ENCODE measurements at places on chromosomes 2 and 18. TPM values are rescaled to one million over a fixed set of nuclear protein-coding genes. Genes with fewer than 3 reads are reported as not detected.
A peak's percentile ranks its signal among the peaks of the same experiment; 100 is the strongest.

DNA sequence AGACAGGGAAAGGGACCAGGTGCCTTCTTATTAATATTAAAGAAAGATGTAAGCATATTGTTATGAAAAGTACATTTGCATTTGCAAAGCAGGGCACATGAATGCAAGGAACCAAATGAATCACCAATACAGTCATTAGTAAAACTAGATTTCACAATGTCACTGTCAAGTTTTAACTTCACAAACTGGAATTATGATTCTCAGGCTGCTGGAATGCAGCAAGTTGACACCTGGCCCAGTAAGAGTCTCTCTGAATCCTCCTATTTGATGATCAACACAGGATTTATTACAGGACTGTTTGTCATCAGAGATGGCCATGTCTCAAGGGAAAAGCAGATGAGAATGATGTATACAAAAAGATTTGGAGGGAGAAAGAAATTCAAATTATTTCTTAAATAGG, 72.9 kb upstream of the STK39 start:
- no peak for DNase-seq

GRCh38 chr18:80105369-80106167, 3.5 kb upstream of the ADNP2 start:
- peak; percentile 52 for DNase-seq

DNA sequence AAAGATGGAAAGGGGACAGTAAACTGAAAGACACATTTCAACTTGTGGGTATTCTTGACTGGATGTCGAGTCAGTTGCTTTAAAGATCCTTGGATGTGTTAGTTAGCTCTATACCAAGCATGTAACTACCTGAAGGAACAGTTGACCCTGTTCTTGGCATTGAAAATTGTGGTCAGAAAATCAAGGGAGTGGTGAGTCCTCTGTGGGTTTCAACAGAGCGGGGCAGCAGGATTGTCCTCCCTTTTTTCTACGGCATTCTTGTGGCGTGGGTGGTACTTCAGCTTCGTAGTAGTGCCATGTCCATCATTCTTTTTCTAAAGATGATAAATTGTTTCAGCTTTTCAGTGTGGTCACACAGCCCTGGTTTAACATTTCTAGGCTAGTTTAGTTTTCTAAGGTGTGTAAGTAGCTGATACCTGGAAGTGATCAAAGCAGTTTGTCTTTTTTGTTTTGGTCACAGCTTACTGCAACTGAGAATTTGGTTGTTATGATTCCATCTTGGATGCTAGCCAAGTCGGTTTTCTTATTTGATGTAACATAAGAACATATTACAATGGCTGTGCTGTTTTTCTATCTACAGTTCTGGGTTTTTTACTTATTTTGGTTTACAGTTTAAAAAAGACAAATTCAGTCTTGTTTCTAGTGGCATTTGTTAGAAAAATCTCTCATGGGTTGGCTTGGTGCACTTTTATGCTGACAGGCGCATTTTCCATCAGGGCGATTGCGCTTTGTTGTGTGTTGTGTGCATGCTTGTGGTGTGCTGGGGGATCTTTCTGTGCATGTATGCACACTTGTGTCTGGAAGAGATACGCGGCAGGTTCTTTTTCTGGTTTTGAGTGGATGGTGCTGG, 84.7 kb downstream of the ZNF407 start:
- no peak for DNase-seq

- no peak for DNase-seq
These were observed 22.7 kb downstream of the LRP2 start for GRCh38 chr2:169339657-169340056.

GRCh38 chr18:76051396-76052226, 443.4 kb downstream of the ZNF516 start:
- DNase-seq, result no peak

DNA sequence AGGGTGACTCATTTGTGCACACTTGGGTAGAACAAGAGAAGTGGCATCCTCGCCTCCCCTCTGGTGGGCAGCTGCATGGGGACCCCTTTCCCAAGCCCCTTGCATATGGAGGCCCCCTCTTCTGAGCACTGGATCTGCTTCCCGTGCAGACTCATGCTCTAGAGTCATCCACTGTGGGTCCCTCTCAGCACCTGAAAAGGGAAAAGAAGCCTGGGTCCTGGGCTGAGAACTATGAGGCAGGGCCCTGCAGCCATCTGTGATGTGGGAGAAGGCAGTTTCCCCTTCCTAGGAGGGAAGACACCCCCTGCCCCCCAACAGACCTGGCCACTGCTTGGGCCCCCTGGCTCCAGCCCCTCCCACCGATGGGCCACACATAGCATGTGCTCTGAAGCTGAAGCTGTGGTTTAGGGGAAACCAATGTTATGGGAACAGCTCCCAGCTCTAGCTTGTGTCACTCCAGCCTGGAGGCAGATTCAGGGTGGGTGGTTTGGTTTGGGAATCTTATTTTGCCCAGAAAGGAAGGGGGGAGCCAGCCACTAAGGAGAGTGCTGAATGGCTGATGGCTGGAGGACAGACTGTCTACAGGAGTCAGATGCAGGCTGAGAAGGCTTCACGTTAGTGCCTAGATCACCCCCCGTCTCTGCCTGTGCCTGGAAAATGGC, 172.8 kb downstream of the GLI2 start:
- no peak for DNase-seq

DNA sequence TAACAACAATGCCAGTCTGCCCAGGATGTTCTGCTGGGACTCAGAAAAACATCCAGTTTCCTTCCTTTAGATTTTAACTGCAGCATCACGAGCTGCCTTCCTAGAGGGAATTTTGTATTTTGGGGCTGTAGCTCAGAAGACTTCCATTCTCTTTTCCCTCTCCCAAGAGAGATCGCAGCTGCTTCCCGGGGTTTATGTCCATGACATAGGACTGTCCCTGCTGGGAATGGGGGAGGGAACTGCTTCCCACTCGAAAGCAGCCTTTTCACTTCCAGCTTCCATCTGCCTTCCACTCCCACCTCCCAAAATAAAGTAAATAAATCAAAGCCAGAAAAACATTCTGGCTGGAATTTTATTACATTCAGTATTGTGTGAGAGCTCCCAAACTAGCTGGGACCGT, 52.4 kb downstream of the LIMS1 start:
- no peak for DNase-seq

GRCh38 chr2:152083202-152083875, 15.5 kb downstream of the CACNB4 start:
- DNase-seq, result no peak

DNA sequence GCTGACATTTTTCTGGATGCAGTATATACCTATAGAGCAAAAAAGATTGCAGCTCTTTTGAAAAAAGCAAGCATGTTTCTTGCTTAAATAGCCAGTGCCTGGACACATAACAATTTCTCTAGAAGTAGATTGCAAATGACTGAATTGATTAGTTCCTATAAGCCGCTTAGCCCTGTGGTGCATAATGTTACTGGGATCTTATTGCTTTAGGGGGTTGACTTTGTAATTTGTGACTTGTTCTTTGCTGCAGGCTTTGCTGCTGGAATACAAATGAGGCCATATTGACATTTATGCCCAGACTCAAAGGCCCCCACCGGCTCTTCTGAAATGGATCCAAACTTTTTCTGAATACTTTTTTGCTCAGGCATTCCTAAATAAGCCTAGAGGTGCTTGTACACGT, 182.6 kb downstream of the SH3BP4 start:
- no peak for DNase-seq

- no peak for DNase-seq
These were observed 89.8 kb upstream of the MBOAT2 start for GRCh38 chr2:9093324-9093723.

DNA sequence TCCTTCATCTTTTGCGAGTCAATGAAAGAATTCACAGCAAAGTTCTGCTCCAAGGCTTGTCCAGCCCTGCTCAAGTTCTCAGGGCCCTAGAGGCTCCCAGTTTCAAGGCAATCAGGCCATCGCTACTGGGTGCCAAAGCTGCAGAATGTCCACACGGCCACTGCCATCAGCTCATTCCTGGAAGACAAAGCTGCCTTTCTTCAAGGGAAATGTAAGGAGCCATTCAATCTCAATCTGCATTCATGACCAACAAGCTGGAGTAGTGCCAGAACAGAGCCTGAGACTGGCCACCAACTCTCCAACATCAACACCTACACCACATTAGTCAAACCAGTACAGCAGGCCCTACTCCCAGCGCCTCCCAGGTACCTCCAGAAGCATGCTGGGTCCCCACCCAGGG, 202.2 kb downstream of the TCF4 start:
- no peak for DNase-seq

GRCh38 chr18:8851659-8852058, 146.3 kb downstream of the MTCL1 start:
- DNase-seq, result no peak

- DNase-seq, result no peak
These were observed 69.1 kb upstream of the SLC39A10 start for GRCh38 chr2:195587966-195588365.

- DNase-seq, result no peak
These were observed 157.9 kb downstream of the LNPK start for GRCh38 chr2:175844169-175844568.

- DNase-seq, result no peak
These were observed 1.8 kb downstream of the RTKN start for GRCh38 chr2:74439803-74440377.

DNA sequence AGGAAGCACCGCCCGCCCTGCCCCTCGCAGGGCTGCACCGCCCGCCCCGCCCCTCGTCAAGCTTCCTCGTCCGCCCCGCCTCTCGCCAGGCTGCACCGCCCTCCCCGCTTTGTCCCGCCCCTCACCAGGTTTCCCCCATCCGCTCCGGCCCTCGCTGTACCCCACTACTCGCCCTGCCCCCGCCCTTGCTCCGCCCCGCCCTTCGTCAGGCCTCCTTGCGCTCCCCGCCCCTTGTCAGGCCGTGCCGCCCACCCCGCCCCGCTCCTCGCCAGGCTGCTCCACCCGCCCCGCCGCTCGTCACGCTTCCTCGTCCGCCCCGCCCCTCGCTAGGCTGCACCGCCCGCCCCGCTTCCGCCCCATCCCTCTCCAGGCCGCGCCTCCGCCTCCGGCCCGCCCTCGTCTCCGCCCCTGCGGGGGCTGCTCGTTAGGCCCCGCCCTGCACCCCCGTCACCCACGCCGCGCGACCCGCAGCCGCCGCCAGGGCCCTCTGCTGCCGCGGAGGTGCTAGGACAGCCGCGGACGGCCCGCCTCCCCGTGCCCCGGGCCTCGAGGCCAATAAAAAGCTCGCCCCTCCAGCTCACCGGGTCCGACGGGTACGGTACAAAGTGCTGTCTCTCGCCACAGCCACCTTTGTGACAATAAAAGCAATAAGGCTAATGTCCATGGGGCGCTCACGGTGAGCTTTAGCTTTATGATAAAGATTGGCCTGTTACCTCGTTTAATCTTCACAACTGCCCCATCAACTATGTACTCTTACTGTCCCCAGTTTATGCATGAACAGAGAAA, 602 bp upstream of the DNPEP start:
- peak; percentile 99 for DNase-seq

DNA sequence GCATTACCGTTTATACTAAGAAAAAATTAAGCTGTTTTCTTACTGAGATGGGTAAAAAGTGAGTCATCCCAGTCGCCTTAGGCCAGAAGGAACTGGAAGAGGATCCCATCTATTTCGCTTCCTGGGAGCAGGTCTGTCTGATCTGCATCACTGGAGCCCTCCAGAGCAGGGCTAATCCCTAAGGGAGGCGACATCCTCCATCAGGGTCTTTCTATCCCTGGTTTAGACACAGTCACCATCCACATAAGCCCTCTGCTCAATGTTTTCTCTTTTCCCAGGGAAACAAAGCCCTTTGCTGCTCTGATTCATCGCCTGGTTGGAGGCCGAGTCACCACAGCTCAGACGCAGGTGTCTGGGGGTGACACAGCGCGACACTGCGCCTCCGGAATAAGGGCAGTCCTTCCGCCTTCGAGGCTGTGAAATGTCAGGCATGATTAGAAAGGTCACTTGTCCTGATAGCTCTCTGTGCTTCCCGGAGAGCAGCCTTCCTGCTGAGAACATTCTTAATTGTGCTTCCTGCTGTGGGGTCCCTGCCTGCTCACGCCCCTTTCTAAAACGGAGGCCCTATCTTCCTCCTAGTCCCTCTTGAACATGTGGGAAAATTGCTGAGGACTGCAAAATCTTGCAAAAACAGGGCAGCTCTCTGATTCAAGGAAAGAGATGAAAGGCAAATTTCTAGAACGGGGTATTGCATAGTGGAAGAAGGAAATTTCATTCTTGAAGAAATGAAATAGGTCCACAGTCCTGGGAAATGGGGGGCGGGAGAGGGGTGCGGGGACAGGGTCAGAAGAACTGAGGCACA, 56.3 kb downstream of the MARCHF4 start:
- DNase-seq, result no peak

- DNase-seq, result no peak
These were observed 5.1 kb downstream of the SCG2 start for GRCh38 chr2:223597076-223597475.

DNA sequence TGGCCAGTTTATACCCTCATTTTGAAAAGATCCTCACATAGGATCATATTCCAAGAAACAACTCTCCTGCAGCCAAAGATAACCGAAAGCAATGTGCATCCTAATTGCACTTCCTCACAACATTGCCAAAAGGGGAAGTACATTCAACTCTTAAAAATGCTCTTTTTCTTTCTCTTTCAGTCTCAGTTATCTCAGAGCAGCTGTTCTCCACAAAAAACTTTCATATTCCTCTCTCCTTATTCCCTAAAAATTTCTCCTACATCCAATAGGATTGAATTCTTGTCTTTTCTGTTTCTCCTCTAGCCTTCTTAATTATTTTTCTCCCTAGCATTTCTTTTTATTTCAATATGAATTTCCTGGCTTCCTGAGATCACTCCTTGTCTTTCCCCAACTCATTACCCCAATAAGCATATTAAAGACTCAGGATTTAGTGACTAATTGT, 7.4 kb upstream of the VRK2 start:
- DNase-seq, result peak; percentile 73

GRCh38 chr2:60158262-60158661, 395.2 kb downstream of the BCL11A start:
- no peak for DNase-seq

DNA sequence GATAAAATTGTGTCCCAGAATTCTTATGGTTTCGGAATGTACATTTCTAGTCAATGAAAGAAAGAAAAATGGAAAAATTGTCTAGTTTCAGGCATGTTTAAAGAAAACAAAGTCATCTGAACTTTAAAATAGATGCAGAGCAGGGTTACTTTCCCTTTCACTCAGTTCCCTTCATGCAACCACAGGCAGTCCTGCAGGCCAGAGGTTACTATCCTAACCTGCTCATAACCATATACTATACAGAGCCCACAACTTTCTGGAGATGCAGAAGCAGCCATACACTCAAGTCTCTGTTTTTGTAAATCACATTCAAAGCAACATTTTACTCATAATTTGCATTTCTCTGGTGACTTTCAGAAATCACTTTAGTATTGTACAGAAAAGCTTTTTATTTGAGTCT, 690.3 kb downstream of the MBD2 start:
- no peak for DNase-seq

- no peak for DNase-seq
These were observed 7.6 kb downstream of the BCL2 start for GRCh38 chr18:63312019-63312409.

- DNase-seq, result no peak
These were observed 9.1 kb upstream of the ATP6V1C2 start for GRCh38 chr2:10712185-10712809.

- DNase-seq, result no peak
These were observed 26.8 kb upstream of the NABP1 start for GRCh38 chr2:191650896-191651773.

GRCh38 chr2:222241128-222241870, 57.5 kb downstream of the PAX3 start:
- no peak for DNase-seq

Gene ITGB6
- total RNA-seq, result not detected

Gene ANO7
- 1.8 TPM for total RNA-seq

Gene SFXN5
- 17.8 TPM for total RNA-seq

Gene DNAJC5G
- total RNA-seq, result 0.39 TPM

Gene GULP1
- not detected for total RNA-seq

Gene CTAGE1
- not detected for total RNA-seq

Gene RAB17
- total RNA-seq, result not detected

Gene DPP10
- not detected for total RNA-seq

Gene POLR1B
- 32.5 TPM for total RNA-seq

Gene LANCL1
- total RNA-seq, result 30.0 TPM
